Stimulated activated CD8-positive, alpha-beta memory T cell treated with anti-CD3 and anti-CD28 coated beads, Interleukin-2, amount 100 ng/mL, for 48 hours (primary cell): ENCODE measurements at places on chromosomes 1 and 21.

DNA sequence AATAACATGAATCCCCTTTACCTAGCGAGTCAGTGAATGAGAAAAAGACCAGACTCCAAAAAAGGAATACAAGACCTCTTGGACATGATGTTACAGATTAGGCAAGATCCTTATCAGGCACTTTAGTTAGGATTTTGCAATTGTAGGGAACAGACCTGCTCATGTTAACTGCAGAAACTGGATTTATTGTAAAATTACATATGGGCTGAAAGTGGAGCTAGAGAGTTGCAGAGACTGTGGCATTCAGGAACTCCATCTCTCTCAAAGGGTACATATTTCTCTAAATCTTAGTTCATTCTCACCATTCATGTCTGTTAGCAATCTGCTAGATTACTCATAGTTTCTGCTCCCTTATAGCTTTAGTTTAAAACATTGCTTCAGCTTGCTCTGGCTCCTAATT, 142.2 kb downstream of the PAPPA2 start:
- DNase-seq, result no peak

GRCh38 chr1:176694713-176695112, 231.7 kb downstream of the PAPPA2 start:
- DNase-seq, result no peak

DNA sequence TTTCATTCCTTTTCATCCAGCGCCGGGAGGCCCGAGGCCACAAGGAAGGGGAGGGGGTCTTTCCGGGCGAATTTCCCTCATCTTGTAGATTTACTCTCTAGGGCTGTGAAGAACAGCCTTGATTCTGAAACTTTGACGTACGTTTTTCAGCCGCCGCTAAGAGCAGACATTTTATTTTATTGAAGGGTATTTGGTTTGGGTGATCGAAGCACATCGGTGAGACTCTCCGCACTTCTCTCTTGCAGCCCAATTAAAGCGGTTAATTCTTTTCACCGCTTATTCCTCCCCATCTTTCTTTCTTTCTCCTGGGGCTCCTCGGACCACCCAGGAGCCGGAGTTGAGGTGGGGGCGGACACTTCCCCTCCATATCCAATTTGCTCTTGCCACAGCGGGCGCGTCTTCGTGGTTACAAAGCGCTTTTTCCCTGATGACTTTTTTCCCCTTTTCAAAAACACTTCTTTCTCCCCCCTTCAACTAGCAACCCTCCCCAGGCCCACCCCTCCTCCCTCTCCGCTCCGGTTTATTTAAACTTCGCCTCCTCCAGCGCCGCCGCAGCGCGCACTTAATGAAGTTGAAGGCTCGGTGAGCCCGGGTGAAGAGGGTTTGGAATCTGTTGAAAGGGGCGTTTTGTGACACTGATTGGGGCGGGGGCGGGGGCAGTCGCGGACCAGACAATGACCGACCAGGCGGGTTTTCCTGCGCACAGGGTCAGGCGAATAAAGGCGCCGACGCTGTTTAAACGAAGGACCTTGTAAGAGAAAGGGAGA, 5.9 kb downstream of the FOXD2 start:
- DNase-seq, result no peak

GRCh38 chr1:119573886-119574285, 66.9 kb downstream of the HSD3B1 start:
- DNase-seq, result no peak

- no peak for DNase-seq
Observed at GRCh38 chr1:229027622-229028182, 243.2 kb upstream of the RAB4A start.
